ENCODE measurements at places on chromosomes 3 and 15. TPM values are rescaled to one million over a fixed set of nuclear protein-coding genes. Genes with fewer than 3 reads are reported as not detected.

DNA sequence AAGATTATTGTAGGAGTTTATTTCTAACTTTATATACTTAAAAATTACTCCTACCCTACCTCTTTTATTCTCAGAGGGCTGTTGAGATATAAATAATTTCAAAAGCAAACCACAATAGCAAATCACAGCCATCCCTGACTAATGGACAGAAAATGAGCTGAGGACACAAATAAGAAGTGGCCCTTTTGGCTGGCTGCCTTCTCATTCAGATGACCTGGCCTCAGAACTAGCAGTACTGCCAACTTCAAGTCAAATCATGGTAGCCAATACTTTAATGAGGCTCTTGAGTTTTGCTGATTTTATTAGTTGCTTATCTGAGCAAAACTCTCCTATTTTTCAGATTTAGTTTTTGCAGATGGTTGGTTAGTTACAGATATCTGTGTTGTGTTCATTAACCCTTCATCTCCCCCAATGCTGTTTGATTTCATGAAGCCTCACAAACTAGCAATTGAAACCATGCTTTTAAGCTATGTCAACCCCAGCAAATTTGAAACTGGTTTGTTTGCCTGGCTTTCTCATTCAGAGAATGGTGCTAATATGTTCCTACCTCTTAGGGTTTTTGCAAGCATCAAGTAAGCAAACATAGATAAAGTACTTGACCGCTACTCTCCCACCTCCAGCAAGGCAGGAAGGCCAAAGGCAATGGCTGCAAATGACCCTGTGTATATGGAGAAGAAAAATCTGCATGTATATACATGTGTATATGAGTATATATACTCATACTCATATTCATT lies 73.4 kb upstream of the HACD2 start:
- H3K36me3 ChIP-seq = no peaks in the 10 kb centered on the region
- DNase-seq = no peak
- H3K27ac ChIP-seq = no peak overlapping the region
- no peak overlapping the region for H3K4me3 ChIP-seq
- H3K4me1 ChIP-seq = no peaks in the 10 kb centered on the region

Gene GABRG3
- total RNA-seq = not detected

DNA sequence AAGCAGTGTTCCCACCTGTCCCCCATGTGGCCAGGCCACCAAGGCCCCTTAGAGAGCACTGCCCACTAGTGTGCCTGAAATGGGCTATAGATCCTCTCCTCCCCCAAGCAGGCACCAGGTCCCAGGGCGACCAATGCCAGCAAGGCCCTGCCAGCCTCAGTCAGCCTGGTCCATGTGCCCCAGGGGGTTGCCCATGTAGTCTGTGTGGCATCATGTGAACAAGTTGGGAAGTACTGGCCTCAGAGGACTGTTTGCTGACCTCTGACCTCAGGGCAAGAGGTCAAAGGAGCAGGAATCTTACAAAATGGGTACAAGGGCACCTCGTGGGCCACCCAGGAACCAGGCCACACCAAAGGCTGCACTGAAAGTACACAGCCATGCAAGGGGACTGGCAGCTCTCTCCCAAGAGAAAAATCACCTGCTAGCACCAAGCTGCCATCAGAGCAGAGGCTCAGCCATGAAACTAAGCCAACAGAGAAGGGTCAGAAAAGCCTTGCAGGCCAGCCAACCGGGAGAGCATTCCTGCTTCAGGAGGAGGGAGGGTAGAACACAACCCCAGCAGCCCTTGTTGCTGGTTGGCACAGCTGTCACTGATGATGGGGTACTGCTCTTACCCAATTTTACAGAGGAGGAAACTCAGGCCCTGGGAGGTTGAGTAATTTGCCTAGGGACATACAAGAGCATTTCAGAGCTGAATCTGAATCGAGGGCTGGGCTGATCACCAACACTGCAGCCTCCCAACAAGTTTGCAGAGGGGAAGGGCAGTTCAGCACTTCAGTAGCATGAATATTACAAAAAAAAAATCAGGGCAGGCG lies 5.2 kb upstream of the FURIN start:
- no peak overlapping the region for H3K4me3 ChIP-seq
- H3K36me3 ChIP-seq = no peaks in the 10 kb centered on the region
- no peaks in the 10 kb centered on the region for H3K27me3 ChIP-seq
- no peak overlapping the region for H3K27ac ChIP-seq
- H3K4me1 ChIP-seq = peaks cover 6% of the 10 kb centered on the region

Gene CADM2
- 0.38 TPM for total RNA-seq

Gene DGKG
- 0.75 TPM for total RNA-seq

Gene PLA2G4E
- total RNA-seq = not detected

GRCh38 chr3:170355738-170356595 lies 1.5 kb upstream of the SKIL start:
- H3K4me3 ChIP-seq = no peak overlapping the region
- DNase-seq = peak; percentile 57
- H3K27ac ChIP-seq = no peak overlapping the region
- H3K36me3 ChIP-seq = no peaks in the 10 kb centered on the region
- H3K27me3 ChIP-seq = no peaks in the 10 kb centered on the region

Gene TERC
- 15.6 TPM for total RNA-seq

DNA sequence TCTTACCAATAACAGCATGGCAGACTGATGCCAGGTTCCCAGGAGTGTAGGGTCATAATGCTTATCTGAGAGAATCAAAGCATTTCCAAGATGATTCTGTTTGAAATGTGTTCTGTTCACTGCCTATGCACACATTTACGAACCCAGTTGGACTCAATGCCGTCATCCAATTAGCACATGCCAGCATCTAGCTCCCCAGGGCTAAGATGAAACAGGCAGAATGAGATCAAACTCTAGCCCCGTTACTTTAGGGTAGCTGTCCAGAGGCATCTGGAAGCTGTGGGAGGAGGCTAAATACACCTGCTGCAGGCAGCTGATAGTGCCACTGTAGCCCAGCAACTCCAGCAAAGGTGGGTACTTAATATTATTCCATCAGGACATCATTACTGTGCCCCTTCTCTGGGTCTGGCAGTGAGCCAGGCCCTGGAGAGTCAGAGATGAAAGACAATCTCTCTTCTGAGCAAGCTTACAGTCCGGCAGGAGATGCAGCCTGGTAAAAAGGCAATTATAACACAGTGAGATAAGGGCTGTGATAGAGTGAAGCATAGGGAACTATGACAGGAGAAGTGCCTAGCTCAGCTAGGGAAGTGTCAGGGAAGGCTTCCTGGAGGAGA lies 156.4 kb upstream of the PPP2R3A start:
- H3K4me3 ChIP-seq = no peak overlapping the region
- H3K27ac ChIP-seq = no peak overlapping the region
- no peak for DNase-seq

DNA sequence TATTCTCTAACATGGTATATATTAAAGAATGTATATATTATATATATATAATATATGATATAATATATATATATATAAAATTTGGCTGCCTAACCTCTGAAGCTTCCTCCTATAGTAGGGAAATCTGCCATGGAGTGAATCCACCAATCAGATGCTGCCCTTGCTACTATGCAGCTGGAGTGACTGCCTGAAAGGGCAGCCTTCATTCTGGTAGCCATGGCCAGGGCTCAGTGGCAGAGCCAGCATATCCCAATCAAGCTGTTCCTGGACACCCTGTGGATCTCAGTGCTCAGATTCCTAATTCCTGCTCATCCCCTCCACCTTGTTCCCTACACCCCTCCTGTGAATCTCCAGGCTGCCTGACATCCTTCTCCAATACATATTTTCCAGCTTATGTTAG lies 2.2 kb upstream of the SH3GL3 start:
- no peak overlapping the region for H3K27ac ChIP-seq
- DNase-seq = no peak
- H3K27me3 ChIP-seq = peaks cover 3% of the 10 kb centered on the region
- H3K4me3 ChIP-seq = no peak overlapping the region

DNA sequence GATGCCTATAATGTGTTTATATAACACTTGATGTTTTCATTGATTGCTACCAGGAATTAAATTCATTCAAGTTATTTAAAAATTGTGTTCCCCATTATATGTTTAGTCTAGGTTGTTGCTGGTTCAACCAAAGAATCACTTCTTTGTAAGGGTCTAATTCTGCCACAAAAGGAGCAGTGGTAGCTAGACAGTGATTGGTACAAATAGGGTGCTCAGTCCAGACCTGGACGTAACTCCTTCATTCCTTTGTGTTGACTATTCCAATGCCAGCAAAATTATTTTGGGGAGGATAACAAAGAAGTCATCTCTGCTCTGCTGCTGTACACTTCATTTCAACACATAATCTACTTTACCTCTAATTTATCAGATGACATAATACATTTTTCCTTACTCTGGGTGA lies 1.2 kb downstream of the CHMP2B start:
- H3K27me3 ChIP-seq = no peaks in the 10 kb centered on the region
- no peak overlapping the region for H3K4me3 ChIP-seq
- no peak overlapping the region for H3K27ac ChIP-seq
- no peak for DNase-seq
- H3K36me3 ChIP-seq = no peaks in the 10 kb centered on the region

Gene COL8A1
- total RNA-seq = not detected

Gene SLC25A36
- 54.7 TPM for total RNA-seq

DNA sequence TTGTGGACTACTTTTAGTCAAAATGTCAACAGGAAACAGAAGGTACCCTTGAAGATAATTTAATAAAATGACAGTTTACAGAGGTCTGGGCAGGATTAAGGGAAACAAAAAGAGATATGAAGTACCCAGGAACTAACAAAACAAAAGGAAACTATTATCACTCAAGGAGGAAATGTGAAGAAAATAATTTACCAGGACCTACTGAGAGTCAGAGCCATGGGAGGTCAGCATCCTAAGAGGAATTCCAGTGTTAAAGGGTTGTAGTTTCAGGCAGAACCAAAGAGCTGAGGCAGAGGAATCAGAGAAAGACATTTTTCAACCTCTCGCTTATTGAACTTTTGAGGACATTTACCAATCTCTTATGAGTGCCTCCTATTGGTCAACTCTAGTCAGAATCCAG lies 408.9 kb upstream of the CBLB start:
- H3K4me1 ChIP-seq = no peaks in the 10 kb centered on the region
- H3K36me3 ChIP-seq = no peaks in the 10 kb centered on the region
- no peak overlapping the region for H3K4me3 ChIP-seq
- no peaks in the 10 kb centered on the region for H3K27me3 ChIP-seq
- DNase-seq = no peak

GRCh38 chr3:151890721-151891141 lies 17.3 kb downstream of the SUCNR1 start:
- H3K36me3 ChIP-seq = no peaks in the 10 kb centered on the region
- no peaks in the 10 kb centered on the region for H3K27me3 ChIP-seq
- H3K27ac ChIP-seq = no peak overlapping the region
- no peak overlapping the region for H3K4me3 ChIP-seq
- DNase-seq = no peak
- peaks cover 10% of the 10 kb centered on the region for H3K4me1 ChIP-seq

- no peaks in the 10 kb centered on the region for H3K36me3 ChIP-seq
- H3K27me3 ChIP-seq = no peaks in the 10 kb centered on the region
- DNase-seq = peak; percentile 45
- peaks cover 87% of the 10 kb centered on the region for H3K4me1 ChIP-seq
Observed at GRCh38 chr3:46370839-46371518, at the start of gene CCR5. Gene CCR5, plus strand, starts transcription at chr3:46370946. Its CDS starts 1,957 bp downstream, at chr3:46372903.

- H3K36me3 ChIP-seq = no peaks in the 10 kb centered on the region
- H3K4me3 ChIP-seq = no peak overlapping the region
- DNase-seq = peak; percentile 26
- H3K27me3 ChIP-seq = no peaks in the 10 kb centered on the region
- peaks cover 21% of the 10 kb centered on the region for H3K4me1 ChIP-seq
Observed at GRCh38 chr3:101379658-101380376, 59.4 kb upstream of the IMPG2 start.

DNA sequence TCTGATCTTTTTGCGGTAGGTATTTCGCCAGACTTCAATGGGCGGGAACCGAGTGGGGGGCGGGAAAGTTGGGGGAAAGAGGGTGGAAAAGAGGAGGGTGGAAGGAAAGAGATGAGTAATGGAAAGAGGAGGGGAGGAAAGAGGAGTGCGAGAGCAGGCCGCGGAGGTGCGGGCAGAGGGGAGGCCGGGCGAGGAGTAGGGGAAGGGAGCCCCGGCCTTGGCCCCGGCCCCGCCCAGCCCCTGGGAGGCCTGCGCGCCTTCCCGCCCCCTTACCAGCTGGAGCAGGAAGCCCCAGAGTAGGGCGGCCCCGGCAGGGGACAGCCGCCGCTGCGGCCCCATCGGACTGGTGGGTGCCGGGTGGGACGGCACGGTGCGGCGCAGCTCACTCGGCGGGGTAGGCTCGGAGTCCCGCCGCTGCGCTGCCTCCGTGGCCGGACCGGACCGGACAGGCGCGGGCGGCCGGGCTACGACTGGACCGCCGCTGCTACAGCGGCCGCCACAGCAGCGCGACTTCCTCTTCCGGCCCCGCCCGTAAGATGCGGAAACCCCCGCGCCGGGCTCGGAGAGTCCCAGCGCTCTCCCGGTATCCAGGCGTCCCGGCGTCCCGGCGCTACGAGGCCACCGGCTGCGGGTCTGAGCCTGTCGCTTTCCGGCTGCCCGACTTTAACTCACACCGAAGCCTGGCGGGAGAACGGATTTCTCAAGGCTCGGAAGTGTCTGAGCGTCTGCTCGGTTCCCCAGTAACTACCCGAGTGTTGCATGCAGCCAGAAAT lies at the start of gene SPPL2A:
Gene SPPL2A, minus strand, starts transcription at position 512 of the 773 bp plus-strand sequence. Its CDS starts 173 bp downstream, at position 339.
- no peaks in the 10 kb centered on the region for H3K27me3 ChIP-seq
- peak; percentile 84 for DNase-seq
- H3K4me1 ChIP-seq = peaks cover 24% of the 10 kb centered on the region
- no peaks in the 10 kb centered on the region for H3K36me3 ChIP-seq
- H3K4me3 ChIP-seq = peak within 1 kb of the TSS; percentile 85

GRCh38 chr3:123337948-123338619 lies 110.8 kb downstream of the ADCY5 start:
- peaks cover 9% of the 10 kb centered on the region for H3K4me1 ChIP-seq
- no peak overlapping the region for H3K27ac ChIP-seq
- no peak overlapping the region for H3K4me3 ChIP-seq
- no peak for DNase-seq

DNA sequence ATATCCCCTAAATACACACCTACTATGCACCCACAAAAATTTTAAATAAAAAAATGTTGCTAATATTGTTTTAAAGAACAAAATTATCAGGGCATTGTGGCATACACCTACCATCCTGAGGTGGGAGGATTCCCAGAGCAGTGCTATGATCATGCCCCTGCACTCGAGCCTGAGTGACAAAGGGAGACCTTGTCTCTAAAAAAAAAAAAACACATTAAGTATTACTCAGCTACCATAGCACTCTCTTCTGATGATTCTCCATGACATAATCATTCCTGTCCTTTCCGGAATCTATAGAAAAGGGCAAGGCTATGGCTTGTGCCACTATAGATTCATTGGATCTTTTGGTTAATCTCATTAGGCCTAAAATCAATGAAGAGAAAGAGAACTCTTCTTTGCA lies 77.4 kb downstream of the ACAP2 start:
- no peaks in the 10 kb centered on the region for H3K27me3 ChIP-seq
- no peaks in the 10 kb centered on the region for H3K36me3 ChIP-seq
- DNase-seq = no peak
- no peak overlapping the region for H3K27ac ChIP-seq

DNA sequence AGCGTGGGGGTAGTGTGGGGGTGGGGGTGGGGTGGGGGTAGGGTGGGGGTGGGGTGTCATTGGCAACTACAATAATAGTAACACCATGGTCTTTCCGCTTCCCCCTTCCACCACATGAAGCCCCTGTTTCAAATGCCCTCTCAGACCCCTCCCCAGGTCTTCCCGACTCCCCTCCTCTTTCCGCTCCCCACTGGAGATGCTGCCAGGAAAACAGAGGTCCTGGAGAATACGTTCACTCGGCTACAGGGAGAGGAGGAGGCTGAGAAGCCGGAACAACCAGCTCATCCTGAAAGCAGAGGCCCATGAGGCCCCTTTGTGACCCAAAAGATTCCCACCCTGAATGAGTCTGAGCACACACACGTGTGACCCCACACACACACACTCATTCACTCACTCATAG lies 75.4 kb downstream of the CPN2 start:
- no peaks in the 10 kb centered on the region for H3K4me1 ChIP-seq
- H3K4me3 ChIP-seq = no peak overlapping the region
- H3K27ac ChIP-seq = no peak overlapping the region
- no peaks in the 10 kb centered on the region for H3K27me3 ChIP-seq
- no peak for DNase-seq

All from CD4-positive, alpha-beta memory T cell (primary cell).